COLO829 (cell line): ENCODE measurements at places on chromosomes 5 and 9.

DNA sequence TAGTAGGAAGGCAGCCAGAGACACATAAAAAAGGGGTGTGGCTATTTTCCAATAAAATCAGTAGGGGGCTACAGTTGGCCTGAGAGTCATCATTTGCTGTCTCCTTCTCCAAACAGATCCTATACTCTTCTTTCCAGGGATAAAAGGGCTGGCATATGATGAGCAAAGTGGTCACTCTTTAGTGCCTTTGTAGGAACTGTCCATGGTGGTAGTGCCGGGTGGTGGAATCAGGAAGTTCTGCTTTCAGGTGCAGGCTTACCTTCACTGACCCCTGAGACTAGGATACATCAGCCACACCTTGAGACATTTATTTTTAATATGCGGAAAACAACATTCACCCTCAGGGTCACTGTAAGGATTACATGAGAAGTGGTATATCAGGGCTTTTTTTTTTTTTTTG lies 80.8 kb downstream of the ASTN2 start:
- no peak for DNase-seq

DNA sequence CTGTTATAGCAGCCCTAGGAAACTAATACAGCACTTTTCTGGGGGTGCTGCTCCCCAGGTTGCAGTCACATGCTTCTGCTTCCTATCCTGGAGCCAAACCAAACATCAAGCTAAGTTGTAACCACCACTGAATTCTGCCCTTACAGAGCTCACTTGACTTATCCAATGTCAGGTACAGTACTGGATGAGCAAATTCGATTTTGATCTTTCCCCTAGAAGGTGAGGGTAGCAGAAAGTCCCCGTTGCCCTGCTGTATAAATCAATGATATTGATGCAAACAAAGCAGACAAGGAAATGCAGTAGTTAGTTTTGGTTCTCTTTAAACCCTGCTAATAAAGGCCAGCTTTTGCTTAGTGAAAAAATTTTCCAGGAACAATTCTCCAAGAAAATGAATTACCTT lies 36.4 kb downstream of the ZCCHC9 start:
- no peak for DNase-seq

- no peak for DNase-seq
Measured at GRCh38 chr9:126794441-126794840, 10.4 kb upstream of the ZBTB43 start.

DNA sequence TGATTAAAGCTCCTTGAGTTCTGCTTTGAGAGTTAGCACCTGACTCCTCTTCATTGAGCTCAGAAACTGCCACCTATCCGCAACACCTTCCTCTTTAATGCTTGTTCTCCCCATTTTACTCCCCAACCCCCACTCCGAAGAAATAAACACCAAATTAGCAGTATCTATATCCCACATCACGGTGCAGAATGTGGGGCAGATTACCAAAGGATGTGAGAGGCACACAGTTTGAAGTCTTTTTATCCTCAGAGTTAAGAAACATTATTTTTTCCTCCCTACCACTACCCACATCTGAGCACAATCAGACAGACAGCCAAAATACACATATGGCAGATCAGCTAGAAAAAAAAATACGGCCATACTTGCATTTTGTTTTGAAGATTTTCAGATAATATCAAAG lies 26.1 kb upstream of the IL7R start:
- no peak for DNase-seq

- no peak for DNase-seq
Measured at GRCh38 chr9:69797675-69798074, 22.9 kb upstream of the CFAP95 start.

GRCh38 chr5:121982893-121983285 lies 21.1 kb downstream of the SRFBP1 start:
- DNase-seq = no peak

DNA sequence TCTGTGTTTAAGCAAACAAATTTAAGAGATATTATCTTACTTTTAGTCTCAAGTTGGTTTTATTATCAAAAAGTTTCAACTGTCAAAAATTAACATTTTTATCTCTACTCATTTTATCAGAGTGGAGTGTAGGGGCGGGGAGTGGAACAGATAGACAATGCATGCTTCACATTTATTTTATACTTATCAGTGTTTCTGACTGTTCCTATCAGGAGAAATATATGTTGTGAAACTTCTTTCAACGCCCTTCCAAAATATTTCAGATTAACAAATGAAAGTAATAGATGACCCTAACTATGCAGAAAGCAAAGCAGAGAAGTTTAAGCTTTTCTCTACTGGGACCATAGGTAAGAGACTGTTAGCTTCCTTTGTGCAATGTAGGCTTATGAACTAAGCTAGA lies 44.9 kb upstream of the MAST4 start:
- DNase-seq = no peak

- no peak for DNase-seq
Measured at GRCh38 chr9:76191493-76191892, 202.7 kb downstream of the RFK start.

DNA sequence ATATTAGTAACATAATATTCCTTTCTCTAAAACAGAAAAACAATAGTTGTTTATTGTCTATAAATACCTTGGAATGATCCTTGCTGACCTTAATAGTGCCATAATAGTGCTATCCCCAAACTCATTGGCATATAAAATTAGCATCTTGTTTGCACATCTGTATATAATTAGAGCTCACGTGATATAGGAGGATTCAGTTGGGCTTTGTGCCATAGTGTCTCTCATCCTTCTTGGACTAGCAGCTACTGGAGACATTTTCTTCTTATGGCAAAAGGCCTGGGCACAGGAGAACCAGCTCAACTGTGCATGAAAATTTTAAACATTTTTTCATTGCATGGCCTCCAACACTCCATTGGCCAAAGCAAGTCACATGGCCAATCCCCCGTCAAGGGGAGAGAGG lies 342.5 kb downstream of the SPATA31D1 start:
- DNase-seq = no peak

DNA sequence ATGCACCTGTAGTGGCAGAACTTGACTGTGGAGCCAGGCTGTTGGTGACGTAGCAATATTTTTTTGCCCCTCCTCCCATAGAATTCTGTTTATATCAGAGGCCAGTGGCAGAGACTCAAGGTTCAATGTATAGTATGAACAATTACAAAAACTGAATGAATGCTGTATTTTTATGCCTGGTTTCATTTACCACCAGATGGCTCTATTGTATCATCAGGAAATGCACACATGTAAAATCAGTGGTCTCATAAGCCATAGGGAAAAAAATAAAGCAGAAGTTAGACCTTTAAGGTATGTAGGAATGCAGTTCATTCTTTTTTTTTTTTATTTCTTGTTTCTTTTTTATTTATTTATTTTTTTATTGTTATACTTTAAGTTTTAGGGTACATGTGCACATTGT lies 43.6 kb downstream of the CCDC192 start:
- DNase-seq = no peak

DNA sequence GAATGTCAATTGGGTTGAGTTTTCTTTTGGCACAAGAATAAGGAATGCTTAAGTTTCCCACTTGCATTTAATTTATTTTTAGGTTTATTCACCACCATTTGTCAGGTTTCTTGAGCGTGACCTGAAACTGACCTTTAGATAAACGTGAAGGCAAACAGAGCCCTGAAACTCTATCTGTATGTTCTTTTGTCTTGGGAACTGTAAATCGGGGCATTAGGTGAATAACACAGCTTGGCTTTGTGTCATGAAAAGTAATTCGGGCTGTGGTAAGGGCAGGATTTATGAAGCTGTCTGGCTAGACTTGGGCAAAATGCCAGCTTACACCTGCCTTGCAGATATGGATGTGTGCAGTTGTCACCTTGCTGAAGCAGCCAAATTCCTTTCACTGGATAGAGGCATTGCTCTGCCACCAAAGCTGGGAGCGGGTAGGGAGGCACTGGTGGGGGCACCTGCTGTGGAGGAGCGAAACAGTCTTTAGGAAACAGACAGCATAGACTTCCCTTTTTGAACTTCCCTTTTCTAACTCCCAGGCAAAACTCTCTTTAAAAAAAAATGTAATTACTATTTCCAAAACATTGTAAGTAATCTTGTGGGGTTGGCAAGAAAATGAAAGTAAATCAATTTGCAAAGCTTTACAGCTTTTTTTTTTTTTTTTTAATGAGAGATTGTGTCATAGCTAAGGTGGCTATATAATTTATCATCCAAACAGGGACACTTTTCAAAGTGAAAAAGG lies 545.2 kb downstream of the CSNK1G3 start:
- DNase-seq = no peak

- no peak for DNase-seq
Measured at GRCh38 chr9:27206041-27206440, 90.9 kb downstream of the EQTN start.

GRCh38 chr5:72032788-72033187 lies 74.5 kb upstream of the MAP1B start:
- DNase-seq = no peak

DNA sequence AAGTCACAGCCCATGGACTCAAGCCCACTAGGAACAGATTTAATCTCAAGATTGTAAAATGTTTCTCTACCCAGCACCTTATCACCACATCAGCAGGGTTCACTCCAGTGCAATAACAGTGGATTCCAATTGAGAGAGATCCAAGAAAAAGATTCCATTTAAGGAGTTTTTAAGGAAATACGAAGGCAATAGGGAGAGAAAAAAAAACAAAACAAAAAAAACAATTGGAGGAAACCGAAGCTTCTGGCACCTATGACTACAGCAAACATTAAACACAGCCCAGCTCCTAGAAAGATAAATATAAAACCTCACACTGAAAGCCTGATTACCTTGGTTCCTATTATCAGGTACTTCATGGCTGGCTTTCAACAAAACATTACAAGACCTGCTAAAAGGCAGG lies 192.7 kb downstream of the DAB2IP start:
- no peak for DNase-seq

GRCh38 chr5:159891371-159891770 lies 24.9 kb upstream of the ADRA1B start:
- DNase-seq = no peak

GRCh38 chr9:124000161-124000783 lies 11.3 kb upstream of the LHX2 start:
- DNase-seq = no peak

- DNase-seq = no peak
Measured at GRCh38 chr9:16343249-16344237, 526.9 kb downstream of the BNC2 start.

- DNase-seq = no peak
Measured at GRCh38 chr5:2371419-2371710, 380.1 kb downstream of the IRX2 start.

DNA sequence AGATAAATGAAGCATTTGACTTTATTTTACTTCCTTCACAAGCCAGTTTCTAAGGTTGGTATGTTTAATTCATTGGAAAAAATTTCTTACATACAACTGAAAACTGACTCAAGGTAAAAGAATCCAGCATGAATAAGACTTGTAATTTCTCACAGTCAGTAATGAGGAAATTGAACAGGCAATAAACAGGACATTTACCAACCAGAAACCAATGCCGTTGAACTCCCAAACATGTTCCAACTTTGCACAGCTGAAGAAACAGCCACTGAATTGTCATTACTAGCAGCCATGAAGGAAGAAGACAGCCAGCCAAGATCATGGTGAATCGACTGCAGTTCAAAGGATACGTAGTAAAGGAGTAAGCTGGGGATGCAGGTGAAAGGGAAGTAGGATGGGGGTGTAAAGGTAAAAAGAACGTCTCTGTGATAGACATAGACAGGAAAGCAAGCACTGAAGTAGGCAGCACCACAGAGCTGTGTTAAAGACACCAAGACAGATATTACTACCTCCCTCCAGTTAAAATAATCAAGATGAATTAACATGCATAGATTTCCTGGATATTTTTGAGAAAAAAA lies 21.3 kb upstream of the SLC12A2 start:
- DNase-seq = no peak

GRCh38 chr5:44402084-44402483 lies 12.9 kb upstream of the FGF10 start:
- DNase-seq = no peak

DNA sequence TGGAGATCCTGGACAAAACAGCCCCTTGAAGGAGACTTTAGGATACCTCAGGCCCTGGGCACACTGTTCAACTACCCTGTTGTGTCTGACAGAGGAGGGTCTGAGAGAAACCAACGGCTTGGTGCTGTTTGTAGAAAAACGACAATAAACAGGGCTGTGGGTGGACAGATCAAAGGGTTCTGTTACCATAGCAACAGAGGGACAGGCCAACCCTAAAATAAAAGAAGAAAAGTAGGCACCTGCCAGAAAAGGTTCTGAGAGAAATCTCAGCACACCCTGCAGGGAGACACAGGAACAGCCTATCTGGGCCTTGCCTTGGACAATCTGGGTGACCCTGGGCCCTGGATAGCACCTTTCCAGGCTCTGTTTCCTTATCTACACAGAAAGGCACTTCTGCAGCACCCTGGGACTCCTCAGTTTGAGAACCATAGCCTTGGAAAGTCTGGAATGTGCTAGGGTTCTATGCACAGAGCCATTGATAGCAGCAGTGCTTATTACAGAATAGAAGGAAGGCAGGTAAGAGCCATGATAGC lies 104.8 kb upstream of the TBC1D2 start:
- no peak for DNase-seq

- DNase-seq = no peak
Measured at GRCh38 chr5:136225796-136226195, 32.8 kb upstream of the SMIM32 start.

- peak; percentile 79 for DNase-seq
Measured at GRCh38 chr9:107137495-107138202, 145.4 kb upstream of the RAD23B start.

DNA sequence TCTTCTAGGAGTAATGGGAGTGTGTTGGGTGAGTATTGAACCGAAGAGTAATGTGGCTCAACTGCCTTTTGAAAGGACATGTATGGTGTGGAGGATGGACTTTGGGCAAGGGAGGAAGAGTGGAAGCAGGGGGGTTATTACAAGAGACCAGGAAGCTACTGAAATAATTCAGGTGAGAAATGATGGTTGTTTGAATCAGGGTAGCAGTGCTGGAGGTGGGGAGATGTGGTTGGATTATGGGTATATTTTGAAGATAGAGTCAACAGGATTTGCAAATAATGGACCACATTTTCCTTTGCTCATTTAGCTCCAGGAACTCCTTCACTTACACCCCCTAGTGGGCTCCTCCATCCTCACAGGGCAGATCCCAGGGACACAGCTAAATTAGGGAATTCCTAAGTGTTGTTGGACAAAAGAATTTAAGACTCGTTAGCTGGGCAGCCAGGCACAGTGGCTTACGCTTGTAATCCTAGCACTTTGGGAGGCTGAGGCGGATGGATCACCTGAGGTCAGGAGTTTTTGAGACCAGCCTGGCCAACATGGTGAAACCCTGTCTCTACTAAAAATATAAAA lies 1.2 kb upstream of the SLC4A9 start:
- no peak for DNase-seq

GRCh38 chr5:2109566-2109965 lies 226.8 kb upstream of the IRX4 start:
- DNase-seq = no peak
